Activated naive CD4-positive, alpha-beta T cell treated with Interleukin-2 at 50 U/mL for 16 hours (primary cell): ENCODE measurements at places on chromosomes 13 and 19.

DNA sequence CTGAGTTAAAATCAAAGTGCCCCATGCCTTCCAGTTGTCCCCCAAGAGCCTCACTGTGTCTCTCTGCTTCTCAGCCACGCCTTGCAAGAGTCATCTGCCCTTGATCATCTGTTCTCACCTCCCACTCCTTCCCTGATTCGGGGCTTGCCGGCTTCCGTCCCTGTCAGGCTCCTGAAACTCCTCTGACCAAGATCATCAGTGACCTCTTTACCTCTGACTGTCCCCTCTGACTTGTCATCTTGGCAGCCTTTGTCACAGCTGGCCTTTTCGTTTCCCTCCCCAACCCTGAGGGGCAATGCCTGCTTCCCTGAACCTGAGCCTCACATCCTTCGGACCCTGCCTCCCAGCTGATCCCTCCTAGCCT is 66.3 kb downstream of the MAP4K1 start:
- peak; percentile 73 for DNase-seq

DNA sequence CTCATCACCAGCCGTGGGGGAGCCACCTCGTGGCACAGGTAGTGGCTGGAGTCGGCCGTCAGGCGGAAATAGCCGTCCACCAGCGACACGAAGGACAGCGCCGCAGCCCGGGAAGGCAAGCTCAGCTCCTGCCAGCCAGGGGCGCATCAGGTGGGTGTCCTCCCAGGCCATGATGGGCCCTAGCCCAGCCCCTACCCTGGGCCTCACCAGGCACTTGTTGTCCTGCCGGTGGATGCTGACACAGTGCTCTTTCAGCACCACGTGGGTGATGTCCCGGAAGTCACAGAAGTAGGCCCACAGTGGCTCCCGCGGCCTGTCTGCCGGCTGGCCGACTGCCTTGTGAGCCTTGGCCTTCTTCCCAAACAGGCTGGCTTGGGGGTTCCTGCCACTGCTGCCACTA is 15.7 kb downstream of the TYK2 start:
- no peak for DNase-seq

DNA sequence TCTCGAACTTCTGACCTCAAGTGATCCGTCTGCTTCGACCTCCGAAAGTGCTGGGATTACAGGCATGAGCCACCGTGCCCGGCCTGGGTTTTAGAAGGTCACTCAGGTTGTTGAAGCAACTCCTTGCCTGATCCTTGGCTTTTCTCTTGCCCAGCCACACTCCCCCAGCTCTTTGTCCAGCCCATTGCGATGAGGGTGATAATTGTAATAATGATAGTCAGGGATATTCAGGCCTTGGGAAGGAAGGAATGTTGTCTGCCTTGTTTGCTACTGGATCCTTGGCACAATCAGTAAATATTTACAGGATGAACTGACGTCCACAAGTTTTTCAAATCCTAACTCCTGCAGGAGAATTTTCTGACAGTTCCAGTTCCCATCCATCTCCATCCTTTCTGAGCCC is 1.8 kb downstream of the THOP1 start:
- DNase-seq, result no peak

DNA sequence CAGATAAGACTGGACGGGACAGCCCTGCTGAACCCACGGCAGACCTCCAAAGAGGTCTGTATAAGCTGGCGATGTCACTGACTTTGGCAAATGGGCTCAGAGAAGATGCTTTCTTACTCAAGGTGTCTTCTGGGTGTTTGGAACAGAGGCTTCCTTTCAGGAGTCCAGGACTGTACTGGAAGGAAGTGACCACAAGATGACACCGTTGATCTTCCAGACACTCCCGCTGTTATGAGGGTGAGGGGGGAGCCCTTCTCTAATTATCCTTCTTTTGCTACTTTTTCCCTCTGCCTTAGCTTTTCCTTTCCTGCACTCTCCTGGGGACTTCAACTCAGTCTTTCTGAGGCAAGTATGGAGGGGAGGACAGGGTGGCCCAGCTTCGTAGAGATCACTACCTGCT is 65.2 kb upstream of the ZNF599 start:
- DNase-seq, result no peak

DNA sequence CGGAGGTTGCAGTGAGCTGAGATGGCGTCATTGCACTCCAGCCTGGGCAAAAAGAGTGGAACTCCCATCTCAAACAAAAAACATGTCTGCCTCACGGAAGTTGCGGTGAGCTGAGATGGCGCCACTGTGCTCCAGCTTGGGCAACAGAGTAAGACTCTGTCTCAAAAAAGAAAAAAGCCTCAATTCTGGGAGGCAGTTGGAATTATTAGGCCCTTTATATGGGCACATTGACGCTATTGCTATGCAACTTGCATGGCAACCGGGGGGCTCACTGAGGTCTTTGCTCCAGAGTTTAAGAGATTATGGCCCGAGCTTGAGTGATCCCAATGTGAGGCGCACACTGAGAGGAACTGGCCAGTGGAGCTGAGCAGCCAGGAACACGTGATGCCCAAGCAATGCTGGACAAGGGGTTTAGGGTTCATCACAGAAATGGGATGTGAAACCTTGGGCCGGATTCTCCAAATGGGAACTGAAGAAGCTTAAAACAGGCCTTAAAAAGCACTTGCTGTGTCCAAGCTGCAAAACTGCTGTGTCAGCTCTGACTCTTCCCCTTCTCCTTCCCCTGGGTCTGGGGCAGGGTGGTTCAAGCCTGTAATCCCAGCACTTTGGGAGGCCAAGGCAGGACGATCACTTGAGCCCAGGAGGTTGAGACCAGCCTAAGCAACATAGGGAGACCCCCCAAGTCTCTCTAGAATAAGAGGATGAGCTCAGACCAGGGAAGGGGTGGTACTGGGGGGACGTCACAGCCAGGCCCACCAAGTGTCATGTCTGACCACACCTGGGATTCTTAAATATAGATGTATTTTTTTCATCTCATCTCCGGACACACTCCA is 2.5 kb downstream of the FTL start:
- no peak for DNase-seq

- DNase-seq, result no peak
Measured at GRCh38 chr13:29105779-29106178, 285.6 kb downstream of the MTUS2 start.

GRCh38 chr19:6579450-6580178 is 11.3 kb downstream of the CD70 start:
- no peak for DNase-seq
